ENCODE measurements at places on chromosomes 2 and 18.

- peak; percentile 24 for DNase-seq
Observed at GRCh38 chr2:125471963-125472362, 1184.0 kb upstream of the GYPC start.

DNA sequence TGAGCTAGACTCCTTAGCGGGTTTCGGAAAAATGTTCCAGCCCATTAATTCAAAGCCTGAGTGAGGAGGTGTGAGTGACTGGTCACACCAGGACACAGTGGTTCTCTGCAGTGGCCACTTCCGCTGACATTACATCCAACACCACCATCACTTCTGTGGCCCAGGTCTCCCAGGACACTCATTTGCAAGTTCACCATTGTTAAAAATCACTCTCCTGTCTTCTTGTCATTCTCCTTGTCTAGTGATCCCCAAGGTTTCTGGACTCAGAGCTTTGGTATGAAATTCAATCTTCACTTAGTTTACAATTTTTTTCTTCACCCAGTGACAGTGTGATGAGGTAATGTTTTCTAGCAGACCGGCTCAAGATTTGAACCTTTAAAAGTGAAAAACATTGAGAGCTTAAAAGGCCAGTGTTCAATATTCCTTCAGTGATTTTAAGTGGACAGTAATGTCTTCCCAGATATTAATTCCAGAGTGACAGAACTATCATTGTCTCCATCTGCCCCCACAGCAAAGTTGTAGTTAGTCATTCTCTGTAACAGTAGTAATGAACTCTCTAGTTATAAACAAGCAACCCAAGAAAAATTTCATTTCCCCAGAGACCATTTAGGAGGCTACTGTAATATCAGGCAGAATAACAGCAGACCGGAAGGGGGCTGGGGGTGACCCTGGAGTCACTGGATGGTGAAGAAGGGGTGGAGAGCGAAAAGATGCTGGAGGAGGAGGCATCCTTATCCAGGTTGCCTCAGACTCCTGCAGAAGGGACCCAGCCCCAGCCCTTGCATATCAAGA is 164.9 kb downstream of the GFPT1 start:
- peak; percentile 30 for DNase-seq

- peak; percentile 79 for DNase-seq
Observed at GRCh38 chr2:97995026-97995733, 568 bp downstream of the TMEM131 start.

- no peak for DNase-seq
Observed at GRCh38 chr2:45622336-45623075, 11.4 kb upstream of the SRBD1 start.

DNA sequence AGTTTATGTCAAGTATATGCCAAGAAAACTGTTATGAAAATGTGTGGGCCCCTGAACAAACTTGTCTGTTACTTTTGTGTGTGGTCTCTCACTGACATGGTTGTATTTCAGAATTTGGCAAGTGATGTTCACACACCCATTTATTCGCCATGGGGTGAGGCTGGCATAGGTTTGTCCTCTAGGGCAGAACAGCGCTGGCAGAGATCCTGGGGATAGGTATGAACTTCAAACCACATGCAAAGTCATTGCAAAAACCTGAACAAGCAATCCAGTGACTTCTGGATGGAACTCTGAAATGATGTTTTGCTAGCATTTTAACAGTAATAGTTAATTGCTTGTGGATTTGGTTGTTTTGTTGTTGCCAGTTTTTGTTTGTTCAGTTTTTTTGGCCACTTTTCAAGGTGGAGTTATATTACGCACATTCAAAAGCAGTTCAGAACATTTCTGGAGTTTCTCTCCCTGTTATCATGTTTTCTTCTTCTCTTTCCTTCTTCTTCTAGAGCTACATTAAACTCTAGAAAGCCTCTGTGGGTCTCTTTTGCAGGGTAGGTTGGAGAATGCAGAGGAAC is 78.5 kb downstream of the MDH1 start:
- DNase-seq: no peak

GRCh38 chr18:35658112-35658511 is 76.6 kb downstream of the GALNT1 start:
- DNase-seq: no peak

DNA sequence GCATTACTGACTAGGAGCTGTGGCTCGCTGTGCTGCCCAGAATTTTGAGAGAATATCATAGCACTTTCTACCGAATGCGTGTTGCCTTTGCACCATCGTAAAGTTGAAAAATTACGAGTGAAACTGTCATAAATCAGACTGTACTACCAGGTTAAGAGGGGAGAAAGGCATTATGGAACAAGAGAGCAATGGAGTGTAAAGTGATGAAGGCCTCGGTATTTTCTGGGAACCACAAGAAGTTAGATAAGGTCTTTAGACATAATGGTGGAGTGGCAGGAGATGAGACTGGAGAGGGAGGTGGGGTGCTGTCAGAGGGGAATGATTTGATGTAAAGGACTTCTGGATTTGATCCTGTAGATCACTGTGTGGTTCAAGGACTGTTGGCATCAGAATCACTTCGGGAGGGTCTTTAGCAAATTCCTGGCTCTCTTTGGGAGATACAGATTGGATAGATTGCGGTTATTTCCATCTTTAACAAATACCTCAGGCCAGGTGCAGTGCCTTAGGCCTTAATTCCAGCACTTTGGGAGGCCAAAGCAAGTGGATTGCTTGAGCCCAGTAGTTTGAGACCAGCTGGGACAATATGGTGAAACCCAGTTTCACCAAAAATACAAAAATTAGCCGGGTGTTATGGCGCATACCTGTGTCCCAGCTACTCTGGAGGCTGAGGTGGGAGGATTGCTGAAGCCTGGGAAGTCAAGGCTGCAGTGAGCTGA is 4.9 kb upstream of the ADGRF3 start:
- no peak for DNase-seq
